ENCODE measurements at places on chromosomes 3 and 15.
A peak's percentile ranks its signal among the peaks of the same experiment; 100 is the strongest.

DNA sequence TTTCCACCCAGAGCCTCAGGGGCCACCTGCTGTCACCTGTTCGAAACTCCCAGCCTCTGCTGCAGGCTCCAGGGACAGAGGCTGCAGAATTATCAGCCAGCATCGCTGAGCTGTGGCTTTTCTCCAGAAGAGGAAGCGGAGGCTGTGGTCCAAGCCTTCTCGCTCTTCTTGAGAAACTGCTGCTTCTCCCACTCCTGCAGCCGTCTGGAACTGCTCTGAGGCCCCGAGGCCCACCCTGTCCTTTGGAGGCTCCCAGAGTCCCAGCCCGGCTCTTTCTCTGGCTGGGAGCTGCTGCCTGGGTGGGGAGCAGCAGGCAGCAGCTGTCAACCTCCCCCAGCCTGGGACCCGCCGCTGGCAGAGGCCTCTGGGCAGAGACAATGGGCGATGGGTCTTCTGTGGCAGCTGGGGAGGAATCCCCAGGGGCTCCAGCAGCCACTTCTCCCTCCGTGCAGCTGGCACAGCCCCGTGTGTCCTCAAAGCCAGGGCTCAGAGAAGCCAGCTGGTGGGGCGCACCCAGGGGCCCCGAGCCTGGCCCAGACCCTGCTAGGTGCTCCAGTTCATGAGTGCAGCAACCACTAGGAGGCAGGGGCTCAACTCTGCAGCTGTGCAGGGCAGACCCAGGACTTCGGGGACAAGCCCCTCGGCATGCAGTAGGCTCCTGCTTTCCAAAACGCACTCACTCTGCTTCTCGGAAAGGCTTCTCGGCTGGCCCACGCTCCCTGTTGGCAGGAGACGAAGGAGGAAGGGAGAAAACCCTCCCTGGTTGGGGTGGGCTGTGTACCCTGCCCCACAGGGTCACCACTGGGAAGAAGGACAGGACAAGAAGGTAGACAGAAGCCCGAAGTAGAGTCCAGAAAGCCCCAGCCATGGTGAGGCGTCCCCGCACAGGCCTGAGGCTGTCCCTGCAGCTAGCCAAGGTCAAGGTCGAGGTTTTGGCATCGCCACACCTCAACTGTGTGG, 49.9 kb upstream of the FURIN start:
- H3K27me3 ChIP-seq = no peaks in the 10 kb centered on the region
- no peak for DNase-seq
- H3K4me3 ChIP-seq = no peak overlapping the region
- peaks cover 13% of the 10 kb centered on the region for H3K4me1 ChIP-seq
- no peaks in the 10 kb centered on the region for H3K36me3 ChIP-seq
- H3K27ac ChIP-seq = no peak overlapping the region

DNA sequence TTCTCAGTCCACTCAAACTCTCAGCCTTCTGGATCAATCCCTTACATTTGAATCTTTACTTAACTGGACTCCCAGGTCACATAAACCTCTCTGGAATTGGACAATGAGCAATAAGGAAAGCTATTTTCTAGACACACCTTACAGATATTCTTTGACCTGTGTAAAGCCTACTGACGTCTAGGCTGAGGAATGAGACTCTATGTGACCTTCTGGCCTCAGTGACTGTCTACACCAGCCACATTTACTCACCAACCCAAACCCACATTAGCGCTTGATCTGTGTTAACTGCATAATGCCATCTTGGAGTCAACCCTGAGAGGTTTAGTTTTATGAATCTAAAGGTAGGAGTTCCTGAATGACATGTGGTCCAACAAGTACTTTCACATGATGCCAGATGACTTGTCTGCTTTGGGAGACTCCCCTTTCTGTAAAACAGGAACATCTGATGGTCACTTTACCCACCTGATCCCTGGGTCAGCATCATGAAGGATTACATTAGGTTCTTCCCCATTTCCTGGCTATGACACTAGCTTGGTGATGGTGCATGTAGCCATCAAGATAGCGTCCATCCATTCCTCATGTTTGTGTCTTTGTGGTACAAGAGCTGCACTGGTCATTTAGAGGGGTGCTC, 11.4 kb upstream of the COMMD2 start:
- no peaks in the 10 kb centered on the region for H3K4me1 ChIP-seq
- no peak overlapping the region for H3K4me3 ChIP-seq
- peaks cover 34% of the 10 kb centered on the region for H3K27me3 ChIP-seq
- DNase-seq = no peak

GRCh38 chr3:86594838-86595237, 396.1 kb downstream of the VGLL3 start:
- H3K4me1 ChIP-seq = no peaks in the 10 kb centered on the region
- no peak overlapping the region for H3K27ac ChIP-seq
- H3K4me3 ChIP-seq = no peak overlapping the region
- H3K27me3 ChIP-seq = no peaks in the 10 kb centered on the region

DNA sequence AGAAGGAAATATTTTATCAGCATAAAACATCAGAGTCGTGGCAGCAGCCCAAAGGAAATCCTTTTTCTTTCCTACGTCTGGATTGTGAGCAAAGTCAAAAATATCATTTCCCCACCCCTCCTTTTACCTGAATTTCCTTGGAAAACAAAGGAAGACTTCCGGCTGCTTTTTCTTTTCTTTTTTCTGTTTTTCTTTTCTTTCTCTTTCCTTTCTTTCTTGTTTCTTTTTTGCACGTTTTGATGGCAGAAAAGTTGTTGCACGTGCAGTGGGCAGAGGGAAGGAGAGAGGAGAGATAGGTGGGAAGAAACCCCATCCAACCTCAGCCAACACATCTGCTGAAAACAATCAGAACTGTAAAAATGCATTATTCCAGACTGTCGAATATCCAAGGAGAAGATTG, 544 bp upstream of the MYO1E start:
- peak overlapping the region; percentile 99 for H3K27ac ChIP-seq
- H3K36me3 ChIP-seq = no peaks in the 10 kb centered on the region
- H3K4me1 ChIP-seq = peaks cover 21% of the 10 kb centered on the region
- peaks cover 12% of the 10 kb centered on the region for H3K27me3 ChIP-seq
- DNase-seq = no peak

- no peaks in the 10 kb centered on the region for H3K36me3 ChIP-seq
- H3K4me1 ChIP-seq = peaks cover 6% of the 10 kb centered on the region
- H3K4me3 ChIP-seq = no peak overlapping the region
These were observed 87.6 kb downstream of the P2RY1 start for GRCh38 chr3:152922554-152922953.

DNA sequence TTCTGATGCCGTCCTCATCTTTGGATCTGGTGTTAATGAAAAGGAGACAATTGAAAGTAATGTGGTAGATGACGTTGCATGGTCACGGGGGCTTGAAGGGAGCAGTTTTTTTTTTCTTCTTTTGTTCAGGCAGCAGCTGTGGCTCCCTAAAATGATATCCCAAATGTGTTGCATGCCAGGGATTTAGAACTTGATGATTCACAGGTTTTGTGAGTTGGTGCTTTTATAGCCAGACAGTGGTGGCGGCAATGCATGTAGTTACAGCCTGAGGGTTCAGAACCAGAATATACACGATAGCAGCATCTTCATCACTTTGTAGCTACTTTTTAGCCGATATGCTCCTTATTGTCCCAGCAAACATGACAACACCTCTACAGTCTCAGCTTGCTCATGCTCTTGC, 133.4 kb downstream of the CHST2 start:
- H3K4me1 ChIP-seq = peaks cover 4% of the 10 kb centered on the region
- H3K4me3 ChIP-seq = no peak overlapping the region
- no peaks in the 10 kb centered on the region for H3K27me3 ChIP-seq
- no peak overlapping the region for H3K27ac ChIP-seq
- no peaks in the 10 kb centered on the region for H3K36me3 ChIP-seq
- no peak for DNase-seq

GRCh38 chr15:73865904-73866303, 7.5 kb upstream of the TBC1D21 start:
- peaks cover 77% of the 10 kb centered on the region for H3K27me3 ChIP-seq
- DNase-seq = no peak
- H3K27ac ChIP-seq = no peak overlapping the region
- peaks cover 3% of the 10 kb centered on the region for H3K4me1 ChIP-seq

- no peaks in the 10 kb centered on the region for H3K27me3 ChIP-seq
- no peak overlapping the region for H3K4me3 ChIP-seq
- no peaks in the 10 kb centered on the region for H3K4me1 ChIP-seq
These were observed 23.7 kb downstream of the CEP19 start for GRCh38 chr3:196688349-196688748.

- no peak for DNase-seq
- H3K27ac ChIP-seq = no peak overlapping the region
- H3K36me3 ChIP-seq = no peaks in the 10 kb centered on the region
- H3K4me3 ChIP-seq = no peak overlapping the region
- peaks cover 41% of the 10 kb centered on the region for H3K4me1 ChIP-seq
These were observed 101.0 kb downstream of the OSBPL10 start for GRCh38 chr3:31880020-31880419.

DNA sequence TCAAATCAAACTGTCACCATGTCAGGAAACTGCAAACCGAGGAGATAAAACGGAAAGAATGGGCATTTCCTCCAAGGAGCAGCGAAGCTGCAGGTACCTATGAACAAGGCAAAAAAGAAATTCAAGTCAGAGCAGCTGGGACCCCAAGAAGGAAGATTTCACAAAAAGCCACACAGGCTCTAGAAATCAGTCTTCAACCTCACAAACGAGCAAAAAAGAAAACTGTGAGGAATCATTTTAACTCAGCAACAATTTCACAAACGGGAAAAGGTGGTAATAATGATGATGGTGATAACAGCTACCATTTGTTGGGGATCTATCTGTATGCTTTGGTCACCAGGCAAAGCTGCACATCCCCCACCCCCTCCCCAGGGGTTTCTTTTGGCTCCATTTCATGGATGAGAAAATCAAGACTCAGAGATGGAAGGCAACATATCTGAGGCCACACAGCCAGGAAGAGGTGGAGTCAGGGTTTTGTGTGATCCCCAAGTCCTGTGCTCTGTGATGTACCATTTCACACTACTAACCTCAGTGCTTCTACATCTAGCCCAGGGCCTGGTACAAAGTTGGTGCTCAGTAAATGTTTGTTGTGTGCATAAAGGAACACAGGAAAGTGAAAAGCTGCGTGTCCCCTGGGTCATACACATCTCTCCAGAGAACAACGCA, 109.9 kb downstream of the IQSEC1 start:
- no peaks in the 10 kb centered on the region for H3K27me3 ChIP-seq
- H3K4me1 ChIP-seq = peaks cover 38% of the 10 kb centered on the region
- DNase-seq = no peak
- H3K27ac ChIP-seq = no peak overlapping the region
